ENCODE measurements at places on chromosomes 2 and 18.

- no peak for DNase-seq
These were observed 126.3 kb upstream of the BCL2L11 start for GRCh38 chr2:110994250-110994961.

DNA sequence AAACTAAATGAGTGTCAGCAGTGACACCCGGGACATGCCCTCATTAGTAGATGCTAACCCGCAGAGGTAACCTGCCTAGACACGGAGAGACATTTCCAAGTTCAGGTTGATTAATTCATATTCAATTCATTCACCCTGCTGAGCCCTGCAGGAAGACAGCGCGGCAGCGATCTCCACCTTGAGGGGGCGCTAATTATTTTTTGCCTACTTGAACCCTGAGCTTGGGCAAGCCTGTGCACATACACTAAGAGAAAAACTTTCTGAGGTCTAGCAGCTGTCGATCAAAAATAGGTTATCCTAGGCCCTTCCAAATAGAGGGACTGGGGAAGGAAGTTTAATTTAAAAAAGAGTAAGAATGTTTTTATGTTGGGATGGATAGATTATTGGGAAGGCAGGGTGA is 1.3 kb upstream of the LYPD6 start:
- DNase-seq: no peak

- no peak for DNase-seq
These were observed 1.2 kb upstream of the GPR39 start for GRCh38 chr2:132415256-132415914.

DNA sequence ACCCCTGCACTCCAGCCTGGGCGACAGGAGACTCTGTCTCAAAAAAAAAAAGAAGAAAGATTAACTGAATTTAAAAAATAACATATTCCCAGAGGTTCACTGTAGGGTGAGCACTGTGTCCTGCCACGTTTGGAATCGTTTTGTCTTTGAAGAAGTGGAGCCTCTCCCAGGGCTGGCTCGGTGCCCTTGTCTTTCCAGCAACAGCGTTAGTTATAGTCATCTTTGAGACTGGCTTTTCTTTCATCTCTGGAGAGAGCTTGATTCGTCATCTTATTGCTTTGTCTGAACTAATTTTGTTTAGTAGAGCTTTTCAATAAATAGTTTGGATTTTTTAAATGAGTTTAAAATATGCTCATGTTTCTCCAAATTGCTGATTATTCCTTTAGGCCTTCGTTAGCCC is 50.5 kb downstream of the IMPA2 start:
- no peak for DNase-seq

DNA sequence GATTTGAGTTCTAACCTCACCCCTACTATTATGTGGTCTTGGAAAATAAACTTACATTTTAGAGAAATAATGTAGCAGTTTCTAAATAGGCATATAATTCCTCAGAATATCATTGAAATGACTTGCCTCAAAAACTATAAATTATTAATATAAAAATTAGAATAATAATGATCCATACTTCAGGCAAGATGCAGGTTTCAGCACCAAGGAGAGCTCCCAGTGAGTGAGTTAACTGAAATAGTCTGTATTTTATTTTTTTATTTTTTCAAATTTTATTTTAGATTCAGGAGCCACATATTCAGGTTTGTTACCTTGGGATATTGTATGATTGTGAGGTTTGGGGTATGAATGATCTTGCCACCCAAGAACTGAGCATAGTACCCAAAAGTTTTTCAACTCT is 472.2 kb upstream of the DCC start:
- no peak for DNase-seq

DNA sequence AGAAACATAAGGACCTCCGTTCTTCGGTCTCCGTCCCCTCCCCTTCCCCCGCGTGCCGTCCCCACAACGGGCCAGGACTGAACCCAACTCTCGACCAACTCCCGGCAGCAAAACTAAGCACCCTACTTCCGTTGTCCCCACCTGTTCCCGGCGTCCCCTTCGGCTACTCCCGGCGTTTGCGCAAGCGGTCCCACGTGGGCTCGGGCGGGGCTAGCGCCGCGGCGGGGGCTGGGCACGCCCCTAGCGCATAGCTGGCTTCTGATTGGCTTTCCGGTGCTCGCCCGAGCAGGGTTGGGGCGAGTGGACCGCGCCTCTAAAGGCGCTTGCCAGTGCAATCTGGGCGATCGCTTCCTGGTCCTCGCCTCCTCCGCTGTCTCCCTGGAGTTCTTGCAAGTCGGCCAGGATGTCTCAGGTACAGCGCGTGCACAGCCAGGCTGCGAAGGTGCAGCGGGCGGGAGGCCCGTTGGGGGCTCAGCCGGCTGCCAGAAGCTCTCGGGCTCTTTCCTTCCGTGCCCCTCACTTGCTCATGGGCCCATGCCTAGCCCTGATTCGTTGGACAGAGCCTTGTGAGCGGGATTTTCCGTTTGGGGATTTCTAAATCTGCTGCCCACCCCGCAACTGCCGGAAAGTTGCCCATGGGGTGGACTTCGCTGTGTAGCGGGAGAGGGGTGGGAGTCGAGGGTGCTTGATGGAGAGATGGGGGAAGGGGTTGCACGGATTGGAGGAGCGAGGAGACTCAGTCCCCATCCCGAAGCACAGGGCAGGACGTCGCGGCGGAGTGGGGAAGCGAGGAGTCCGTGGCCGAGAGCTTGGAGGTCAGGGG is at the start of the genes C2orf76 and DBI:
Gene C2orf76 (minus strand): TSS at position 186 of the 823 bp plus-strand sequence. CDS start 26,875 bp downstream, outside the sequence.
Gene DBI (plus strand): TSS at position 329 of the 823 bp plus-strand sequence. CDS start 75 bp downstream, at position 404.
- DNase-seq: peak; percentile 96

DNA sequence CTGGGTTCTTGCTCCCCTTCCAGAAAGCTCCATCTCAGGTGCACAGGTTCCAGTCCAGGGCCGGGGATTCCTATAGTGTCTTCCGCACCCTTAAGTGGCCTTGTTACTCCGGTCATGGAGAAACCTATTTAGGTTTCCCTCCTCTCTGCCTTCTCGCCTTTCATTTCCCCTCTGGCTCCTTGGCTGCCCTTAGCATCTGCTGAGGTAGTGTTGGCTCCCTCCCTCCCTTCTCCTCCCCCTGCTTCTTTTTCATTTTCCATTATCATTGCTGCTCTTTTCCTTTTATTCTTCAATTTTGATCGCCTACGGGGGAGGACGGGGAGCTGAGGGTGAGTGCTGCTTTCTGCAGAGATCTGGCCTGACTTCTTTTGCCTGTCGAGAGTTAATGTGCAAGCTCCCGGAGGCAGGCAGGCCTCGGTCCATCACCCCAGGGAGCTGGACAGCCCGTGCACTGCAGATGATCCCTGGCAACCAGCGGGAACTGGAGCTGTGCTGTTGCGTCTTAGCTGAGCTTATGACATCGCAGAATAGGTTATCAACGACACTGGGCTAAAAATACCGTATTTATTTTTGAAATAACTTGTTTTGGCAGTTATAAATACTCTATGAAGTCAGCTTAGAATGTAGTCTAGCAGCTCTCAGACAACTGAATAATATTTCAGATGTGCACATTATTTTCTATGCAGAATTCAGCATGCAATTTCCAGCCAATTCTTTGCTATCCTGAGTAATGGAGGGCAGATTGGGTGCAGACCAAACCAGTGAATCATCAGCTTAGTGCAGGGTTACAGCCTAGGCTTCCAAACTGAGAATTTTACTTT is 141.9 kb downstream of the SLC4A3 start:
- DNase-seq: no peak

- no peak for DNase-seq
These were observed 90.1 kb downstream of the PRELID3A start for GRCh38 chr18:12497839-12498238.

DNA sequence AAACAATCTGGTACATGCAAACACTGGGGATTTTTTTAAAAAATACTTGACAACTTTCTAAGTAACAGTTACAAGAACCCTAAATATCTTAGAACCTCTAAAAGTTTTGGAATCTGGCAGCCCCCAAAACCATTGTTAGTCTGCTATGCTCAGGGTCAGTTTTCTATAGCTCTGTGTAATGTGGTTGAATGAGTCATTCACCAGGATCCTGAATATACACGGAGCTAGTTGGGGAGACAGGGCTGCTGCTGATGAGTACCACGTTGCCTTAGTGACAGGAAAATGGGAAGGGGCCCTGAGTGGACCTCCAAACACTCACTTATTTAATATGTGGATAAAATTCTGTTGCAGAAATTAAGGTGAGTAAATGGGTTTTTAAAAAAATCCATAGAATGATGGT is 36.9 kb upstream of the TANC1 start:
- DNase-seq: no peak

- no peak for DNase-seq
These were observed 146.4 kb downstream of the RIF1 start for GRCh38 chr2:151556121-151556520.

Data from lower lobe of right lung (tissue), 2 donors.